ENCODE measurements at places on chromosomes 16 and 17.

DNA sequence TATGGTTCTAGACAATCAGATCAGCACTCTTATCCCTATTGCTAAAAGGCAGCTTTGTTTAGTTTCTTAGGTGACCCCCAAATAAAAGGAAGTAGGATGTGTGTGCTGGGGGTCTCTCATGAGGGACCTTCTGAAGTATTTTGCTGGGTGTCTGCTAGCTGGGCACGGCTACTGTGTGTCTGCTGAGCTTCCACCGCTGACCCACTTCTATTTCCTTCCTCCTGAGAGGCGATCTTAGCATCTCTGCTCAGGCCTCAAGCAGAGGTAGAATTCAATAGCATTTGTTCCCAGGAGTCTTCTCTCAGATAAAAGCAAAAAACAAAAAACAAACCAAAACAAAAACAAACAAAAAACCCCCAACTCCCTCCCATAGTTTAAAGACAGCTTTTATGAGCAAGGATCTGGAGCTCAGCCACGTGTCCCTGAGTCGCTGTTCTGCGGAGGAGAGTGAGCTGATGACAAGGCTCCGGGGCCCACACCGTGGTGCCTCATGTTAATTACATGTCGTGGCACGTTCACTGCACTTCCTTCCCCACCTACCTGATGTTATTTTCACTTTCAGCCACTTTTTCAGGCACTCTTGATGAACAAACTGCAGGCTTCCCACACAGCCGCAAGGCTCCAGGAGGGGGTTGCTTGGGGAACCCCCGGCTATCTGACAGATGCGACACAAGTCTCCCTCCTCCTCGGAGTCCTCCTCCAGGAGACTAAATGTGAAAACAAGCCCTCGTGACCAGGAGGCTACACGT lies 83.5 kb downstream of the MARCHF10 start:
- DNase-seq = peak; percentile 50

GRCh38 chr17:45906237-45906636 lies 11.9 kb downstream of the MAPT start:
- DNase-seq = no peak

- DNase-seq = no peak
Measured at GRCh38 chr17:3213587-3213986, 6.1 kb downstream of the OR1A1 start.

GRCh38 chr17:80441133-80441578 lies 26.2 kb downstream of the ENDOV start:
- peak; percentile 85 for DNase-seq

DNA sequence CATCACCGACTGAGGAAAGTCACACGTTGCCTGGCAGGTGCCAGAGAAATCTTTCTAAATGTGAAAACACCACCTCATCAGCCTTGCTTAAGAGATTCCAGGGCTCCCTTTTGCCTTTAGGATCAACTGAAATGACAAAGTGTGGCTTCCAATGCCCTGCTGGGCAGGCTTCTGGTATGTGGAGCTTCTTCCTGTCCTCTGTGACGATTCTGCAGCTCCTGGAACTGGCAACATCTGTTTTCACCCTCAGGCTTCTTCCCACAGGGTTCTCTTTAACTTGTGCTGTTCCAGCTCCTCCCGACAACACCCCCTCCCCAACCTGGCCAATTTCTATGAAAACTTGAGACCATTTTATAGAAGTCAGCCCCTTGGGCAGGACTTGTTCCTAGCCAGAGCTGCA lies 4.8 kb upstream of the ZDHHC1 start:
- DNase-seq = no peak

DNA sequence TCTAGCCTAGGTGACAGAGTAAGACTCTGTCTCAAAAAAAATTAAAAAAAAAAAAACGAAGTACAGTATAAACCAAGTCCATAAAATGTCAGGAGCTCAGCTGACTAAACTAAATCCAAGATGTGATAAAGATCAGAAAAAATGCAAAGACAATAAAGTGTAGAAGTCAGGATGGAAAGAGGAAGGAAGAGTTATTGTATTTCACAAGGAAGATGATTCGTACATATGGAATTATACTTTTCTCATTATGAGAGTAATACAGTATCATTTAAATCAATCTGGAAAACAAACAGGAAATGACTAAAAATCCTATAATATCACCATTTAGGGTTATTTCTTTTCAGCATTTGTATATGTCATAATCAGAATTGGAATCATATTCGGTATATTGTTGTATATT lies 11.4 kb upstream of the APOH start:
- no peak for DNase-seq

DNA sequence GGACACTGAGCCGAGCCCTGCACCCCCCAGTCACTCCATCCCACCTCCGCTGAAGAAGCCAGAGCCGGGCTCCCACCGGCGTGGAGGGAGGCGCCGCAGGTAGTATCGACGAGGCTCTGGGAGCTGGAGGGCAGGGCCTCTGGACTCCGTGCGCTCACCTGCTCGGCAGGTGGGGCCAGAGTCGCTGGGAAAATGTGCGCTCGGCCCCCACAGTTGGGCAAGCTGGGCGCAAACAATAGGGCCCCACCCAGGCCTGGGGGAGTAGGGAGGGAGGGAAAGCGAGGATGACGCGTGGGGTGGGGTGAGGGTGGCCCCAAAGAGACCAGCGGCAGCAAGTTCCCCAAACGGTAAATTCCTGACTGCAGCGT lies 668 bp downstream of the JUP start:
- no peak for DNase-seq

DNA sequence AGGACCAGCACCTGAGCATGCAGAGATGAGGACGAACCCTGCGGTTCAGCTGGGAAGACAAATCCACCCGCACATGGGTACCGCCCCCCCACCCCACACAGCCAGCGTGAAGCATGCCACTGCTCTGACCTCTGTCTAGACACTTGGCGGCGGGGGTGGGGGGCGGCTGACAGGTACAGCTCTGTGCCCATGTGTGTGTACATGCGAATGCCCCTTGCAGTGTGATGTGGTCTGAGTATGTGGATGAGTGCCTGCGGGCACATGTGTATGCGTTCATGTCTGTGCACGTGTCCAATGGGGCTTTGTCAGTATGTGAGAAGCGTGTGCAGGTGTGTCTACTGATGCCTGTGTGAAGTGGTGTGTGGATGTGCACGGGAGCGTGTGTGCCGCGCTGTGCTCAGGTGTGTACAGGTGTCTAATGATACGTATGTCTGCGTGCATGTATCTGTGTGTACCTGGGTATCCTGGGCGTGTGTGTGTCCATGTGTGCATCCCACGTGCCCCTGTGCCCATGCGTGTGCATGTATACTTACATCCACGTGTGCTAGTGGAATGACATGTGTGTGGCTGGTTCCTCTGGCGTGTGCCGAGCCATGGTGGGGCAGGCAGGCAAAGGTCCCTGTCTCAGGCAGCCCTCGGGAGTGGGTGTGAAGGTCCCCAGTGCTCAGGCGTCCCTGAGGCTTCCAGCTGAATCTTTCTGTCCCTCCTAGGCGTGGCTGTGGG lies 636 bp upstream of the RAP1GAP2 start:
- DNase-seq = no peak

- DNase-seq = no peak
Measured at GRCh38 chr16:88392111-88392510, 9.4 kb downstream of the ZNF469 start.

DNA sequence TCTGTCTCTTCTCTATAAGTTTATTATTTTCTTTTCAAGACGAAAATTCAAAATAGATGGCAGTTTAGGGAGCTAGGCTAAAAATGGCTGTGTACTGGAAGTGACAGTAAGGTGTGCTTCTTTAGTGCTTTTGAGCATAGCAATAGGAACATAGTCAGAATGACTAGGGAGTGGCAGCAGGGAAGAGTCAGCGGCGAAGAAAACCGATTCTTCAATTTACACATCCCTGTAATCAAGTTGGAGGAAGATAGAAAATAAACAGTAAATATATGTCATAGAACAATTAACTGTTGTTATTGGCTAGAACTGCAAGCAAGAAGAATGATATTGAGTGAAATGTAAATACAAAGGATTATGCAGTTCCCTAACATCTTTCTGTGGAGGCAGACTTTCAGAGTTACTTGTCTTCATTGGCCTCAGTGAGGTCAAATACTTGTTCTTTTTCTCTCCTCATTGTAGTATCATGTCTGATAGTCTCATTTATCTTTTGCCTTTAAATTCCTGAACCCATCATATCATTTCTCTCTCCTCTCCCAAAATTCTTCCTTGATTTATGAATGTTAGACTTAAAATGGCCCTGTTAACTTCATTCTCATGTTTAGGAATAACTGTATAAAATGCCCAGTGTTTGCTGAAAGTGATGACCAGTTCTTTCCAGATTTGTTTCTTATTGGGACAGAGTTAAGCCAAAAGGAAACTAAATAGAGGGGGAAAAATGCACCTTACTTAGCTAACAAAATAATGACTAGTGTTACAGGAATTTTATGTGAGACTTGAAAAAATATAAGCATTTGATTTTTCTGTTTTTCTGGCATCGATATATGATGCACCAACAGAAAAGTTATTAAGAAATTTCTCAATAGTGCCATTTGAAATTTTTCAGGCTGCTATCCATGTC lies 211.4 kb downstream of the BCAS3 start:
- no peak for DNase-seq

- DNase-seq = no peak
Measured at GRCh38 chr17:17511293-17511741, 15.1 kb upstream of the RASD1 start.

GRCh38 chr17:6244253-6244652 lies 174.1 kb downstream of the WSCD1 start:
- no peak for DNase-seq

DNA sequence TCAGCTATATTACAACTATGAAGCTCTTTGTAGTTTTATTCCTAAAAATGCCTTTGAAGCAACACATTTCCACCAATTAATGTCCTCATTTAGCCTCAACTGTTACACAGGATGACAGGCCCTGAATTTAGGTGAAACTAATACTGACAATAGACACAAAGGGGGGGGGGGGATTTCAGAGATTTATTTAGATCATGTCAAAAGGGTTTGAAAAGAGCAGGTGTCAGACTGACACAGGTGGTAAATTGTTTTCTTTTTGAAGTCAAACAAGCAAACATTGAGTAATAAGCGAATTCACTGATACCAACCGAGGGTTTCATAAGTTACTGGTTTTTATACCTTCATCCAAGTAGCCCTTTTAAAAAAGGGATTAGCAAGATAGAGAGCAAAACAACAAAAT lies 40.8 kb downstream of the KANSL1 start:
- DNase-seq = no peak

DNA sequence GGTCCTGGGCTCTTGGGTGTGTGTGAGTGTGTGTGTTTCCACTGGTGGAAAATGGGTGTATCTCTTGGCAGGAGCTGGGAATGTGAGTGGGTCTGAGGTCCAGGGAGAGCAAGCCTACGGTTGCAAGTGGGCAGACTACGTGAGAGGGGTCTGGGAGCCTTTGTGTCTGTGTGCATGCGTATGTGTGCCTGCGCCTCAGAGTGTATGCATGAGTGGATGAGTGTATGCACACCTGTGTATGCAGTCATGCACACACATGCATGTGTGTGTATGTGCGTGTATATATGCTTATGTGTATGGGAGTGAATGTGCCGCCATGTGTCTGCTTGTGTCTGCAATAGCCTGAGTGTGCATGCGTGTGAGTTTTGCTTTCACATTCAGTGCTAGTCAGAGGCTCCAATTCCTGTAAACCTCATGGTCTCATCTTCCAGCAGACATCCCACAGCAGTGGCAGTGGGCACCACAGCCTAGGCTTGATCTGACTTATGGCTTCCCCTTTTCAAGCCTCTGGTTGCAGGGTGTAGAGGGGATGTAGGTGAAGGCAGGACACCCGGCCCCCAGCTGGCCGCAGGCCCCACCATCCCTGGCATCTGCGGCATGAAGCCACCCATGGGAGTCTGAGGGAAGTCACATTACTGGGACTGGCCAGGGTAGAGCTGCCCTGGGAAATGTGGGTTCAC lies 19.7 kb upstream of the RMI2 start:
- no peak for DNase-seq

DNA sequence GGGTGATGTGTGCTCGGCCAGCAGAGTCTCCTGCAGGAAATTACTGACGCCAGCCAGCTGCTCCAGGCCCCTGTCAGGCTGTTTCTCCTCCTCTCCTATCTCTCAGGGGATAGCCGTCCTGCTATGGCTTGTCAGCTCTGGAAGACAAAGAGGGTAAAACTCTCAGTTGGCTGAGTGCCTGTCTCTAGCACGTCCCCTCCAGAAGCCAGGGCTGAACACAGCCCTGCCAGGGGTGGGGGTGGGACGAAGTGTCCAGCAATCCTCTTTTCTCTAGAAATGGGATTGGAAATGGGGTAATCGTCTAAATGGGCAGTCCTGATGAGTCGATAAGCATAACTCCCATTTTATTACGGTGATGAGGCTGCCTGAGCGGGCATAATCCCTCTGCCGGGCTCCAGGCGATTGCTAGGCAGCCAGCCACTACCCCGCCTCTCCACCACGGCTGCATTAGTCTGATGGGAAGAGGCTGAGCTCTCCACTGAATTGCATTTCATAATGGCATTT lies 89.1 kb upstream of the GNAO1 start:
- DNase-seq = no peak

DNA sequence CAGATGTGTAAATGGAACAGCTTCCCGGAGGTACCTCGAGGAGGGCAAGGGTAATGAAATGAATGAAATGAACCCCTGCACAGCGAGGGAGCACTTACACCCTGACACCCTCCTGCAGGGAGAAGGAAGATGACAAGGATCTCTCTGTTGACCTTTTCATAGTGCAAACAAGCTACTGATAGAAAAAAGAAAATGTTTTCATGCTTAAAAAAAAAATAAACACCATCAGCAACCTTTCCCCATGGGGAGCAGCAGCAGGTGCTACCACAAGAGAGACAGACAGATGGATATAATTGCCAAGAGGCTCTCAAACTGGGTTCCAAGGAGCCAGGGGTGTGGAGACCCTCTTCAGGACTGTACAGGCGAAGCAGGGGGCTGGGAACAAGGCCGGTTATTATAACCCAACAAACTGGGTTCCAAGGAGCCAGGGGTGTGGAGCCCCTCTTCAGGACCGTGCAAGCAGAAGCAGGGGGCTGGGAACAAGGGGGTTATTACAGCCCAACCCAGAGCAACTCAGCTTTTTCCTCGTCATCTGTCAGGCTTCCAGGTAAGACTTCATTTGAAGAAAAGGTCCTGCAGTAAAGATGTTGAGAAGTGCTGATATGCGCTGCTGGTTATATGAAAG lies 718 bp upstream of the RPH3AL start:
- DNase-seq = no peak

GRCh38 chr17:79006046-79006445 lies 3.5 kb downstream of the CANT1 start:
- no peak for DNase-seq
